Breast epithelium (tissue), 4 donors: ENCODE measurements at places on chromosomes 2 and 18. TPM values are rescaled to one million over a fixed set of nuclear protein-coding genes. Genes with fewer than 3 reads are reported as not detected.

The CIDEA gene
- 68.6 TPM for total RNA-seq

The MARCO gene
- total RNA-seq = 58.6 TPM

- DNase-seq = no peak
Observed at GRCh38 chr18:57208047-57208446, 61.2 kb downstream of the BOD1L2 start.

DNA sequence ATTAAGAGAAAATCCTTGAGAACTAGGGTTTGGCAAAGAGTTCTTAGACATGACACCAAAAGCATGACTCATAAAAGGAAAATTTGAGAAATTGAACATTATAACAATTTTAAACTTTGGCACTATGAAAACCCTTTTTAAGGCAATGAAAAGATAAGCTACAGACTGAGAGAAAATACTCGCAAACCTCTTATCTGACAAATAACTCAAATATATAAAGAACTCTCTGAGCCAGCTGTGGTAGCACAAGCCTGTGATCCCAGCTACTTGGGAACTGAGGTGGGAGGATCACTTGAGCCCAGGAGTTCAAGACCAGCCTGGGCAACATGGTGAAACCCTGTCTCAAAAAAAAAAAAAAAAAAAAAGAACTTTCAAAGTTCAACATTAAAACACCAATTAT, 70.5 kb downstream of the FAM168B start:
- no peak for DNase-seq

DNA sequence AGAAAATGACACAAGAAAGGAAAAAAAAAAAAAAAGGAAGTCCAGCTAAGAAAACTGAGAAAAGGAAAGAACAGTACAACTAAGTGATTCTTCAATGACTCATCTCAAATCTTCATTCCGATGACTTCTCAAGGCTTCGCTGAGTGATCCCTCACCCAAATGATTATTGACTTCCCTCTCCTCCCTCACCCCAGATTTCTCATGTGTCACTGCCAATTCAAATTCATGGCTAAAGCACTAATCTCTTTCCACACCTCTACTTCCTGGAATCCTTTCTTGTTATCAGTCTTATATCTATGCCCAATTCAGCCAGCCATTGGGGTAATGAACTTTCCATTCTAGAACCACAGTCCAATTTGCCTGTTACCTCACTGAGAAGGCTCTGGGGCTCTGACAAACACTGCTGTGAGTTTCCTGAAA, 7.2 kb upstream of the ABCB11 start:
- DNase-seq = no peak

The PJVK gene
- total RNA-seq = 6.9 TPM

DNA sequence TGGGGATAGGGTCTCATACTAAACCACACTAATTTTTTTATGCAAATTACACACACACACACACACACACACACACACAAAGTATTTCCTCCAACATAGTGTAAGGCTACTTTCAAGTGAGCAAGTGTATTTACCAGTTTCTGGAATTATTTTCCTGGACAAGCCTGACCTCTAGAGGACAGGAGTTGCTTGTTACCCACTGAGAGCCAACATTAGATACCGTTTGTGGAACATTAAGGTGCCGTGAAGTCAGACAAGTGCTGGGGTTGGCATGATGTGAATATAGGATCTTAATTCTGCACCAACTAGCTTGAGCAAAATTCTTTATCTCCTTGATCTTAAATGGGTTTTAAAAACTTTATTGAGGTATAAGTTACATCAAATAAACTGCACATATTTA, 39.3 kb upstream of the SERPINB2 start:
- DNase-seq = no peak

The SERPINB12 gene
- total RNA-seq = not detected

The SCN2A gene
- total RNA-seq = 0.16 TPM

DNA sequence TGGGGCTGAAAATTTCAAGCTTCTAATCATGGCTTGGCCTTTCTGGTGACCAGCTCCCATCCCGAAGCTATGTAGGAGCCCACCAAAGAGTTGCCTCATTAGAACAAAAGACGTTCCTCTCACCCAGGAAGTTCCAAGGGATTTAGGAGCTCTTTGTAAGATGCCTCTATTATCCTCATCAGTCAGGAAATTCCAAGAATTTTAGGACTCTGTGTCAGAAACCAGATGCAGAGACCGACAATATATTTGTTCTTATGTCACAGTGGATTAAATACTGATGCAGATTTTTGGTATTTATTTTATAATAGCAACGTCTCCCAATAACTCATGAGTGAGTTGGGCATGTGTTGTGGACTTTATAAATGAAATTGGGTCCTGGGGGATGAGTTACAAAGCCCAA, 91.8 kb upstream of the SKOR2 start:
- no peak for DNase-seq

DNA sequence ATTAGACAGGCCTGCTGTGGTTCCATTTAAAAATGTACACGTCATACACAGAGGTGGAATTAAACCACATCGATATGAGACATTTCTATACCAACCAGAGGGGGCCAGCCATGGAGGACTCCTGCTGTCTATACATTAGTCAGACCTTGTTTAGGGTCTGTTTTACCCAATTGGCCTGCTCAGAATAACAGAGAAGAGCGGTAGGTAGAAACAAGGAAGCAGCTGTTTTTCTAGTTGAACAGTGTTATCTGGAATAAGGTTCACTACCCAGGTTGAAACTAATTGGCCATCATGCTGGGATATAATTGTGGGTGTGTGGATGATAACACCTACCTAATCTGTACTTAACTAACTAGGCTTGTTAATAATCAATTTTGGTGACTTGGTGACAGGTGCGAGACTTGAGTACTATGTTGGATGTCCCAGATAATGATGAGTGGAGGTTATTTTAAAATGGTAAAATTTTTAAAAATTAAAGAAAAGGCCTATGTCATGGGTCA, 47.5 kb downstream of the RHBDD1 start:
- no peak for DNase-seq

DNA sequence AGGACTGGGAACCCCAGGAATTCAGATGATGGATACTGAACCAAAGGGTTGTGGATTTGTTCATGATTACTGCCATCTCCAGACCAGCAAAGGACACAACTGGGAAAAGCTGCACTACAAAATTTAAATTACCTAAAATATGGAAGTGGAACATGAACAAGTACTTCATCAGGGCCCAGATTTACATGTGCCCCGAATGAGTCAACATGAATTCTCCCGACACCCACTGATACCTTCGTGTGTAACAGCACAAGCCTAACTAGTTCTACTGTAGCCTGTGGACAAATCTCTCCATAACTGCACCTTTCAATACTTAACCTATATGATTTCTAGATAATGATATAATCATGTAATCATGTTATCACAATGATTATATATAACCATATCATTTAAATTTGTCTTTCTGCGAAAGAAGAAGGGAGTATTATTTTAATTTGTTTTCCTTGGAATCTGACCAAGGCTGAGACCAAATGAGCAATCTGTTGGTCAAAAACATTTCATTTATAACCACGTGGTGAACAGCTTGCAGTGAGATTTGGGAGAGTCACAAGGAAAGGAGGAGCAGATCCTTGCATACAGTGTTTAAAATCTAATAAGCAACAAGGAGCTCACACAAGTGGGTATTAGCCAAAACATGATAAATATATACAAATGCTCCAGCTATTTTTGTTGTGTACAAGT, 70.5 kb downstream of the CACNB4 start:
- DNase-seq = no peak

- no peak for DNase-seq
Observed at GRCh38 chr2:39409697-39410389, 27.2 kb downstream of the MAP4K3 start.

The FAM237A gene
- total RNA-seq = not detected

DNA sequence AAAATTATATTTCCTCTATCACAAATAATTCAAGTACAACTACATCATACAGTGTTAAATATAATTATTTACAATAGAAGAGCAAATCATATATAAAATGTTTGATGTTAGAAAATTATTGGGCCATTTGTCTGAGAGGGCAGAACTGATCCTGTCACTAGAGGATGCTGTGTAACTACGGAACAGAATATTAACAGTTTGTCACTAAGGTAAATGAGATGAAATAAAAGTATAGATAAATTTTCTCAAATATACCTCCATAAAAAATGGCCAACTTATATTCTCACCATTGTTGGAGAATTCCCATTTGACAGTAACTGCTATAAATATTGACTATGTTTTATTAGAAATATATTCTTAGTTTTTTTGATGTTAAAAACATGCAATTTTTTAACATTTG, 1067.4 kb upstream of the DDX18 start:
- no peak for DNase-seq

DNA sequence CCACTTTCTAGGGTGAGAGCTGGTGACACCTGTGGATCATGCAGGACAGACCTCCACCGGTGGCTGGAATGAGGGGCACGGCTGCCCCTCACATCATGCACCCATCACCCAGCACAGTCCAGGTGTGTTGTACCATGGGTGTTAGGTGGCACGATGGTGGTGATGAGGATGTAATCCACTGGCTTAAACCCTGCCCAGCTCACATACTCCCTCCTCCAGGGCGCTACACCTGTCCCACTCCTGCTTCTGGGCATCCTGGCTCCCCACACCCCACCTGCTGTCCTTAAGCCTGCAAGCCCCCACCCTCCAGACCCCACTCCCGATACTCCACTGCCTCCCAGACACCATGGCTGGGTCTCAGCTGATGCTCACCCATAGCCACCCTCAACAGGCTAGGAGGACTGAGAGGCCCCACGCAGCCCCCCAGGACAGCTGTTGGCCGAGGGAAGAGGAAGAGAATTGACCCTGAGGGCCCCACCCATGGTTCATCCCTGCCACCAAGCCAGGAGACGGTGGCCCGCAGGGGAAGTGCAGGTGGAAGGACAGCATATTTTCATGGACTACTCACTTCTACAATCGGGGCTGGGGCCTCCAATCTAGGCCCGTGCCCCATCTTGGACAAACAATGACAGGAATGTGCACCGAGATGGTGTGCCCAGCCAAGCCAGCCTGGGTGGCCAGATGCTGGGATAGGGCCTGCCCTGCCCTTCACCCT, 34.3 kb downstream of the MAL start:
- no peak for DNase-seq

- DNase-seq = no peak
Observed at GRCh38 chr2:205698286-205699268, 16.3 kb downstream of the NRP2 start.

GRCh38 chr2:232802091-232802490, 25.7 kb upstream of the KCNJ13 start:
- no peak for DNase-seq

The MALL gene
- total RNA-seq = 6.2 TPM

The IL1F10 gene
- total RNA-seq = not detected

DNA sequence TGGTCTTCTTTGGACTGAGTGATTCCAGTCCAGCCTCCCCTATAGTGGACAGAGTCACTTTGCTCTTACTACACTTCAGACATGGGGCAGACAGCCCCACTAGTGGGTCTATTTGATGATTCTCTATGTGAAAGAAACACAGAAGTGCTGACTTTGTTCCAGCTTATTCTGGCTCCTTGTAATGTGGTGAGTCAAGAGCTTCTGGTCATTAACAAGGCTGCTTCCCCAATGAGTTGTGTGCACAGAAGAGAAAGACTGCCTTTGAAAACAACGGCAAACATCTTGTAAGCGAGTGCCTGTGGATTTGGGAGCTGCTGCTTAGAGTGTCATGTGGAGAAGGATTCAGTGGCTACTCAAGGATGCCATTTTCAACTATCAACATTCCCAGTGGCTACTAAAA, 39.1 kb downstream of the RMC1 start:
- no peak for DNase-seq

The LINC00305 gene
- not detected for total RNA-seq

DNA sequence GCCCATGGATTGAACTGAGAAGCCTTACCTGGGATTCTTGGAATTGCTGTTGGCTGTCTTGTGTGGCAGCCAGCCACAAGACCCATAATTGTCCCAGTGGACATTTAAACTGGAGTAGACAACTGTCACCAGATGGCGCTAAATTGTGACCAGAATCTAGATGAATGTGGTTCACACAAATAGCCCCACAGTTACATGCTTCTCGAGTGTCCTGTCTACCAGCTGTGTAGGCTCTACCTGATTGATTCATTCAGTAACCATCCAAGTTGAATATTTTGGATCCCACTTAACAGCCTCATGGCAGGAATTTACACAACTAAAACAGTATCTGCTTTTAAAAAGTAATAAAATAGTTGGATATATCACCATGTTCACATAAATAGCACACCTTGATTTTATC, 73.2 kb downstream of the MAP4K4 start:
- DNase-seq = no peak

- no peak for DNase-seq
Observed at GRCh38 chr2:143742581-143742980, 613.4 kb downstream of the ARHGAP15 start.

The IL1RL1 gene
- 12.1 TPM for total RNA-seq

- no peak for DNase-seq
Observed at GRCh38 chr2:174344716-174345461, 10.1 kb downstream of the SP9 start.

The KLHL41 gene
- total RNA-seq = 0.64 TPM

The TMEM37 gene
- total RNA-seq = 8.8 TPM

The SPP2 gene
- not detected for total RNA-seq

The TFCP2L1 gene
- total RNA-seq = 8.3 TPM

DNA sequence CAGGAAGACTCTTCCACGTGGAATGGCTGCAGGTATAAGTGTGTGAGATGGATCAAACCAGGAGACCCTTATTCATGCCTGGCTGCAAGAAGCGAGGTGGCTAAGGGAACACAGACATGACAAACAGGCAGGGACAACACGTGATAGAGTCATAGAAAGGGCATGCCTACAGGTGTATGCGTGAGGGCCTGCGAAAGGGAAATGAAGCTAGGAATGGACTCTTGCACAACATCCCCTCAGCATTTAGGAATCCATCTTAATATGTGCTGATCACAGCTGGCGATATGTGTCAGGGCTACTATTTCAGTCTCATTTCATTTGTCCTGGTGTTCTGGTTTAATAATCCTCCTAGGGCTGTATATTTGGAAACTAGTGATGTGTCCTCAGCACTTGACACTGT, 291.2 kb downstream of the MYT1L start:
- DNase-seq = no peak

- peak; percentile 56 for DNase-seq
Observed at GRCh38 chr2:64454386-64455332, 697 bp downstream of the LGALSL start.

The FSHR gene
- not detected for total RNA-seq

DNA sequence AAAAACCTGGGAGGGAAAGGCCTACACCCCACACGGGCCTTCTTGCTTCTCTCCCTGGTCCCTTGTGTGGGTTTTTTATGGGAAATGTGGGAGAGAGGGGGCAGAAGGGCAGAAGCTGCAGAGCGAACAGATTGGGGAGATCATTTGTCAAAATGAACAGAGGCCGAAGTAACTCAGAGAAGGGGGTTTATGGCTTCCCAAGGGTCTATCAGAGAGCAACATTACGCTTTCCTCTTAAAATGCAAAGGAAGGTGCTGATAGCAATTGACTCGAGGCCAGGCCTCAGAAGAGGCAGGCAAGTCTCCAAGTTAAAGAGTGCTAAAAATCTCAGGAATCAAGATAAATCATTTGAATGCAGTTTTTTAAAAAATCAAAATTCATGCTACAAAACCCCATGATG, 101.5 kb downstream of the SGPP2 start:
- DNase-seq = no peak

The KYNU gene
- 13.1 TPM for total RNA-seq

- DNase-seq = no peak
Observed at GRCh38 chr2:152369176-152369860, 34.3 kb downstream of the FMNL2 start.
